NCI-H460 (cell line): ENCODE measurements at places on chromosomes 1 and 21.
A peak's percentile ranks its signal among the peaks of the same experiment; 100 is the strongest.

DNA sequence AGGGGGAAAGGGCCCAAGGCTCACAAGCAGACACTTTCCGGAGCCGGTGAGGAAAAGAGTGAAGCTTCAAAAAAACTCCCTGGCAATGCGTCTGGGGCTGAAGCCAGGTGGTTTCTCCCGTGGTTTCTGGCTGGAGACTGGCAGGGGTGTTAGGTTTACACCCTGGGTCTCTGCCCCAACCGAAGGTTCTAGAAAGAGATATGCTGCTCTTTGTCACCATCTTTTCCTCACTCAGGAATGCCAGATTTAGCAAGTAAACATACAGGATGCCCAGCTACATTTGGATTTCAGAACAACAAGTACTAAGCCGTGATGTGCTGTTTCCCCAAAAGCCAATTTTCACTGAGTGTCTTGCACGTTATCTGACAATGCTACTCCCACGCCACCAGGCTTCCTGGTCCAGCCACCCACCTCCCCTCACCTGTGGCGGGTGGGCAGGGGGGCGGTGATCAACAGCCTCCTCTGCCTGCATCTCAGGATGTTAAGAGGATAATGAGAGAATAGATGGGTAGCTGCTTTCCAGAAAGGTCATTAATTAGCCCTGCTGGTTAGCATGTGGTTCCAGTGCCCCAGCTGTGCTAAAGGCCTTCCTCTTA, 69.6 kb upstream of the OLIG2 start:
- no peak for DNase-seq

DNA sequence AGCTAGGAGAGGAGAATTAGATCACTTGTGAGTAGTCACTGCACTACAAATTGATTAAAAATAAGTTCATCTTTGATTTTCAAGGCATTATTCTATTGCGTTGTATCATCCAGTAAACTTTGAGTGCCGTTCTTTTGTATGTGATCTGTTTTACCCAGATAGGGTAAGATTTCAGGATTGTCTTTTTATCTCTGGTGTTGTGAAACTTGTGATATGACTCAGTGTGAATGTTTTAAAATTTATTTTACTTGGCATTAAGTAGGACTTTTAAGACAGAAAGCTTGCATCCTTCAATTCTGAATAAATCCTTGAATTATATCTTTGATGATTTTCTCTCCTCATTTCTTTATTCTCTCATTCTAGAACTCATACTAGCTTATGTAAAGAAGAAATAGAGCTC, 93.3 kb upstream of the ADAMTS5 start:
- no peak for DNase-seq

DNA sequence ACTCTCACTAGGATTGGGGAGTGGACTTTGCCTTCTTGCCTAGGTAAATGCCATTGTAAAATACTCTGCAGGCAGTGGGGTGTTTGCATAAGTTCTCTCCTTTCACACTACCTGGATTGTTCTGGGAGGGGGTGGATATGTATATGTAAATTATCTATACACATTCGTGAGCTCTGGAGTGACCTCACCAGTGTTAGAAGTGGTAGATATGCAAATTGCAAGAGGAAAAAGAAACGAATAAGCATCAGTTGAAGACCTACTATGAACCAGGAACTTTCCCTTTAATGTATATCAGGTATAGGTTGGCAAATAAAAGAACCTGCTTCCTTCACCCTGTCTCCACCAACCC, 1.5 kb upstream of the ARHGEF11 start:
- no peak for DNase-seq

GRCh38 chr21:15480160-15480559, 249.6 kb upstream of the USP25 start:
- DNase-seq: no peak

GRCh38 chr1:223549740-223550139, 115.8 kb downstream of the CAPN8 start:
- DNase-seq: no peak

GRCh38 chr1:170823120-170823519, 112.2 kb upstream of the MROH9 start:
- no peak for DNase-seq

DNA sequence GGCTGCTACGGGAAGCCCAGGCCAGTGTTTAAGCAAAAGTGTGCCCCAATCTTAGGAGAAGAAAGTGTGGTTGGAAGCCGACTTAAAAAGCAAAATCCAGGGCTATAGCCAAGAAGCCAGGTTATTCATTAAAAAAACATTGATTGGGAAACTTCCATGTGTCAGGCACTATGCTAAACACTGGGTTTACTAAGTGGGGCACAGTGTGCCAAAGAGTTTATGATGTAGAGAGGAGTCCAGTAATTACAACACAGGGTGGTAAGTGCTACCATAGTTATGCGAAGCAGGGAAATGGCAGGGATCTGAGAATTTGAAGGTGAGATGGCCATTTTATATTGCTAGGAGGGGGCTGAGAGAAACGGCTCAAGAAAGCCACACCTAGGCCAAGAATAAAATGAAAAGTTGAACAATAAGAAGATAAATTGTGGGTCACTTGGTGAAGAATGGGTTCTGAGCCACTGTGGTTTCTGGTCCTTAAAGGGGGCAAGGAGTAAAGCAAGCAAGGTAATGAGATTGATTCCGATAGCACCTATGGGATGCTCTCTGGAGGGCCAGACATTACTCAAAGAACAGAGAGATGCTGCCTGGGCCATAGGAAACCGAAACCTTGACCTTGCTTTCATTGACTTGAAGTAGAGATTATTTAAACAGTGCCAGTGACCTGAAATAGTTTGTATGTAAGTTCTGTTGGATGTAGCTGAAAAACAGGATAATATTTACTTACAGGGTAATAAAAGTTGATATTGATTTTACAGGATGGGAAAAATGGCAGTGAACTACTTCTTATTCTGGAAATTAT, 177.8 kb downstream of the GIPC2 start:
- DNase-seq: no peak

DNA sequence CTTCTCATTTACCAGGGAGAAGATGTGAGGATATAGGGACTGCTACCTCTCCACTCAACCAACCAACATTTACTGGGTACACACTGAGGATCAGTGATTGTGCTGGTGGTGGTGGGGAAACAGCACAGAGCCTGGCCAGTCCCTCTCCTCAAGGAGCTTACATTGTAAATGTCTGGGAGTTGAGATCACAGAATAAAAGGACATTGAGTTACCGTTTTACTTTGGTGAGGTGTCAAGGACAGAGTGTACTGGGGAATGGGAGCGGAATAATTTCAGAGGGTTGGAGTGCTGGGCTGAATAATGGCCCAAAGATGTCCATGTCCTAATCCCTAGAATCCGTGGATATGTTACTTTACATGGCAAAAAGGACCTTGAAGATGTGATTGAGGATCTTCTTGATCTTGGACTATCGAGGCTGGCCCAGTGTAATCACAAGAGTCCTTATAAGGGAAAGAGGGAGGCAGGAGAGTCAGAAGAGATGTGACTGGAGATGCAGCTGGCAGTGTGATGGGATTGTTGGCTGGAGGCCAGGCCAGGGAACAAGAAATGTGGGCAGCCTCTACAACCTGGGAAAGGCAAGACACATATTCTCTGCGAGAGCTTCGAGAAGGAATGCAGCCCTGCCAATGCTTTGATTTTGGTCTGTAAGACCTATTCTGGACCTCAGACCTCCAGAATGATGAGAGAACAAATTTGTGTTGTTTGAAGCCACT, 26.6 kb upstream of the RWDD3 start:
- DNase-seq: no peak

DNA sequence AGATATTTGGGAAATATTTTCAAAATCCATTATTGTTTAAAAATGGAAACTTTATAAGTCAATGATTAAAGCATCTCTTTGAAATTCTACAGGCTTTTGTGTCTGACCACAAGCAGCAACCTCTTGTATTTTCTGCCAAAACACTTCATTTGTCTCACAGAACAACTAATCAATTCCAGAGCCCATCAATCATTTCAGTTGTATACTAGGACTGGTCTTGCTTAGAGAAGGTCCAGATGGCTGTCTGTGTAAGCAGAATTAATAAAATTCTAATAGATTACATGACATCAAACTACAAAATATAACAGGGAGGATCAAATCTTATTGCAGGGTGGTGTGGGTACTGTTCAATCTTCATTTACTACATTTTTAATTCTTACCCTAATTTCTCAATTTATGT, 76.4 kb downstream of the ACBD6 start:
- no peak for DNase-seq

DNA sequence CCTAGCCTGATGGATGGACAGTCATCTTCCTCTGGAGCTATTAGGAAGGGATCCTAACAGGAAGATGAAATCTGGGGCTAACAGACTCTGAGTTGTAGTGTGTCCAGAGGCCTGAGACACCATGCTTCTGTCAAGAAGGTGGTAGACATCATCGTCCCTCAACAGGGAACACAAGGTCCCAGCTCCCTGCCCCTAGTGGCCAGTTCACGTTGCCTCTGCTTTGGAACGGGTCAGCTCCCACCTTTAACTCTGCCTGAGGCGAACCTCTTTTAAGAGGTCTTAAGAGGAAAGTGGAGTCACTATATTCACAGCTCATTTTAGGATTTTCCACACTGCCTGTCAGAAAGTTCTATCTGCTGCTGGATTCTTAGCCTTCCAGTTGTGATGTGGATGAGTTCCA, 28.3 kb downstream of the LRRC71 start:
- no peak for DNase-seq

DNA sequence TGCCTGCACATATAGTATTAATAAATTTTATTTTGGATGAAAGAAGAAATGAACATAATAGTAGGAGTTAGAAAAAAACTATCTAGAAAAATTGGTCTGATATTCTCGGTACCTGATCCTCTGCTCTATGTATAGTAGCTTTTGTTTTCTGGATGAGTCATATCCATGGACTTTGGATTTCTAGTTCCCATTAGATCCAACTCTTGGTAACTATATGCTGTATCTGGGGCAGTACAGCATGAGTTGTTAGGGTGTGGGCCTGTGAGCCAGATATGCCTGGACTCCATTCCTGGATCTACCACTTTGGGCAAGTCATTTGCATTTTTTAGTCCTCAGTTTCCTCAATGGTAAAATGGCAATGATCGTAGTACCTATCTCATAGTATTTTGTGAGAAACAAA, 372.2 kb upstream of the PKN2 start:
- no peak for DNase-seq

- DNase-seq: no peak
These were observed 10.8 kb downstream of the GRHL3 start for GRCh38 chr1:24329797-24330543.

DNA sequence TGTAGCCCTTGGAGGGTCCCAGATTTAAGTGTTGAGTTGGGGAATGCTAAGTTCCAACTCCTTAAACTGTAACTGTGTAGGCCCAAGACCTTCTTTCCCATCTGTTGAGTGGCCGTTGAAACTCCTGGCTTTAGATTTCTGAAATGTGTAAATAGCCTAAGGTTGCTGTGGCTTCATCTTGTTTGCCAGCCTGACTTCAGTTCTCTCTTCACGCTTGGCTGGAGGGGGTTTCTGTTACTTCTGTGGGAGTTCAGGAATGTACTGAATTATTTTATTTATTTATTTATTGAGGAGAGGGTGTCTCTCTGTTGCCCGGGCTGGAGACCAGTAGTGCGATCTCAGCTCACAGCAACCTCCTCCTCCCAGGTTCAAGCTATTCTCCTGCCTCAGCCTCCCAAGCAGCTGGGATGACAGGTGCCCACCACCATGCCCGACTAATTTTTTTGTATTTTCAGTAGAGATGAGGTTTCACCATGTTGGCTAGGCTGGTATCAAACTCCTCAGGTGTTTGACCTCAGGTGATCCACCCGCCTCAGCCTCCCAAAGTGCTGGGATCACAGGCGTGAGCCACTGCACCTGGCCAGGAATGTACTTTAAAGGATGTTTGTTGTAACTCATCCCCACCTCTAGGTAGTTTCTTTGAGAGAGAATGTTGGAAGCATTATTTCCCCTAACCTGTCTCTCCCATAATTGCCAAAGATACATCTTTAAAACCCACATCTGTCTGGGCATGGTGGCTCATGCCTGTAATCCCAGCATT, 5.9 kb downstream of the TTC39A start:
- no peak for DNase-seq

- DNase-seq: peak; percentile 21
These were observed 76.6 kb downstream of the HSPA13 start for GRCh38 chr21:14306126-14306907.

DNA sequence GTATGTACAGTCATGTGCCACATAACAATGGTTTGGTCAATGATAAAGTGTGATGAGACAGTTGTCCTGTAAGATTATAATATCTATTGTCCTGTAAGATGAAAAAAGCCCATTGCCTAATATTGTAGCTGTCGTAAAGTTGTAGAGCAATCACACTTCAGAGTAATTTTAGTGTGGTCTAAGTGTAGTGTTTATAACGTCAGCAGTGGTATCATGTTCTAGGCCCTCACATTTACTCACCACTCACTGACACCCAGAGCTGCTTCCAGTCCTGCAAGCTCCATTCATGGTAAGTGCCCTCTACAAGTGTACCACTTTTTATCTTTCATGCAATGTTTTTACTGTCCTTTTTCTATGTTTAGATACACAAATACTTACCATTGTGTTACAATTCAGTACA, 259.9 kb upstream of the RAB4A start:
- DNase-seq: no peak

DNA sequence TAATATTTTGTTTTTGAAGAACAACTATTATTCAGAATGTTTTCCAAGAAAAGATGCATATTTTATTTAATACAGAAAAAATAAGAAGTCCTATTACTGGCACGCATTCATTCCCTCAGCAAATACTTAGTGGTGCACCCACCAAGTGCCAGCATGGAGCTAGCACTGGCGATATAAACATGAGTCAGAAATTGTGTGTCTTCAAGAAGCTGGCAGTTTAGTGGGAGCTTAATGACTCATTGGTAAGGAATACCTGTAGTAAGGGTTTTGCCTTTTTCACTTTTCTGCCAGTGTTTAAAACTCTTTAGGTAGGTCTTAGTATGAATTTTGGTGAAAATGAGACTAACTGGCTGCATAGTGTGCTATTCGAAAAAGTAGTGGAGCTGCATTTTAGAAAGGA, 6.3 kb downstream of the MAGI3 start:
- DNase-seq: peak; percentile 51
